NCI-H2107 (cell line): ENCODE measurements at places on chromosomes 6 and 20.

- DNase-seq: no peak
Measured at GRCh38 chr20:21808863-21809664, 103.6 kb downstream of the PAX1 start.

DNA sequence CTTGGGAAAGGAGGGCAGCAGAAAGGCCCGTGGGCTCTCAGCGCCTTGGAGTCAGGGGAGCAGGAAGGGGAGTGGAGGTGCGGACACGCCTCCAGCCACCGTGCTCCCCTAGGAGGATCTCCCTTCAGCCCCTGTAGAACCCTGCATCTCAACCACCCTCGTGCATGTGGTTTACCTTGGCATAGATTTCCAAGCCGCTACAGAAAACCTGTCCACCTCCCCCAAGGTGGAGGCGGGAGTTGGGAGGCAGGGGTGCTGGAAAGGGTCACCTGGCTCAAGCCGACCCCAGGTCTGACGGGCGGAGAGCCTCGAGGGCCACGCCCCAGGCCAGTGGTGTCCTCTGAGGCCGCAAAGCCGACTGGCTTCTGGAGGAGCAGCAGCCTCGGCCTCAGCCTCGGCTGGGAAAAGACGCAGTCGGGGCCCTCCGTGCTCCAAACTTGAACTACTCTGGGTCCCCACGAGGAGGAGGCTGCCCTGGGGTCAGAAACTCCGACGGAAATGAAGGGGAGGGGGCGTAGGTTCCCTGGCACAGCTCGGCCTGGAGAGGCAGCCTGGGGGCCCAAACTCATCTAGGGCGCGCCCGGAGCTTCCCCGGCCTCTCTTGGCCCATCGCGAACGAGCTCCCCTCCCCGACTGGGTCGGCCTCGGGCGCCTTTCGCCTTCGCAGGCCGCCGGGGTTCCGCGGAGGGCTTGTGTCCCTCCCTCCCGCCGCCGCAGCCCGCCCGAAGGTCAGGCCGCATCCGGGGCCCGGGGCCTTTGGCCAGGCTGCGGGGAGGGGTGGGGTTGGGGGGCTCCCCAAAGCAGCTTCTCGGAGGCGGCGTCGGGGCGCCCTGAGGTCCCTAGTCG lies 6.3 kb upstream of the FOXF2 start:
- no peak for DNase-seq

GRCh38 chr6:108622641-108623298 lies 62.1 kb downstream of the FOXO3 start:
- DNase-seq: no peak

DNA sequence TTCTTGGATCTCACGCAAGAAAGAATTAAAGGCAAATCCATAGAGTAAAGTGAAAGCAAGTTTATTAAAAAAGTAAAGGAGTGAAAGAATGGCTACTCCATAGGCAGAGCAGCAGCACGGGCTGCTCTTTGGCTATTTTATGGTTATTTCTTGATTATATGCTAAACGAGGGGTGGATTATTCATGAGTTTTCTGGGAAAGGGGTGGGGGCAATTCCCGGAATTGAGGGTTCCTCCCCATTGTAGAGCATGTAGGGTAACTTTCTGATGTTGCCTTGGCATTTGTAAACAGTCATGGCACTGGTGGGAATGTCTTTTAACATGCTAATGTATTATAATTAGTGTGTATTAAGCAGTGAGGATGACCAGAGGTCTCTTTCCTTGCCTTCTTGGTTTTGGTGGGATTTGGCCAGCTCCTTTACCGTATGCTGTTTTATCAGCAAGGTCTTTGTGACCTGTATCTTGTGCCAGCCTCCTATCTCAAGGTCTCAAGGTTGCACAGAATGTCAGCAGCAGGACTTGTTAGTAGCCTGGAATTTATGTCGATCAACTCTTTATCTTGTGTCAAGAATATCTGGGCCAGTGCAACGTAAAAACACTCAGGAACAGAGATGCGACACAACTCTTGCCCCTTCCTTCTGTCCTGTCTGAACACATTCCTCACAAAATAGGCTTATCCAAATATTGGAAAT lies 931.4 kb downstream of the QKI start:
- no peak for DNase-seq

DNA sequence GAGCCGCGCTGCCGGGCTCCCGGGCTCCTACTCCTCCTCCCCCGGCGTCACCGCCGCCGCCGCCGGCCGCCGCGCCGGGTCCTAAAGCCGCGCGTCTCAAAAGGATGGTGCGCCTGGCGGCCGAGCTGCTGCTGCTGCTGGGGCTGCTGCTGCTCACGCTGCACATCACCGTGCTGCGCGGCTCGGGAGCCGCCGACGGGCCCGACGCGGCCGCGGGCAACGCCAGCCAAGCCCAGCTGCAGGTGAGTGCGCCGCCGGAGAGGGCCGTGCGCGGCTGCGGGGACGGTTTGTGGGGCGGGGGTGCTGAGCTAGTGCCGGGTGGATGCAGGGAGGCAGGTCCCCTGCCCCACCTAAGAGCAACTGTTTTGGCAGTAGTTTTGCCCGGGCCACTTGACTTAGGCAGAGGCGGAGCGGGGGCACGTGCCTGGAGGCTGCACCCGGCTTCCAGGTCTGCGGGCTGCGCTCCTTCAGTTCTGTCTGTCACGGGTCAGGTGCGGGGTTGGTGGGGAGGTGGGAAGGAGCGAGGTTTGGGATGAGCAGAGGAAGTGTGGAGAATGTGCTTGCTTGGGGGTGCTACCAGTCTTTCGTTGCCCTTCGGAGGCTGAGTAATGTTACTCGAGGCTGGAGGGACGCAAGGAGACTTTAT lies 722 bp downstream of the ISM1 start:
- DNase-seq: no peak

DNA sequence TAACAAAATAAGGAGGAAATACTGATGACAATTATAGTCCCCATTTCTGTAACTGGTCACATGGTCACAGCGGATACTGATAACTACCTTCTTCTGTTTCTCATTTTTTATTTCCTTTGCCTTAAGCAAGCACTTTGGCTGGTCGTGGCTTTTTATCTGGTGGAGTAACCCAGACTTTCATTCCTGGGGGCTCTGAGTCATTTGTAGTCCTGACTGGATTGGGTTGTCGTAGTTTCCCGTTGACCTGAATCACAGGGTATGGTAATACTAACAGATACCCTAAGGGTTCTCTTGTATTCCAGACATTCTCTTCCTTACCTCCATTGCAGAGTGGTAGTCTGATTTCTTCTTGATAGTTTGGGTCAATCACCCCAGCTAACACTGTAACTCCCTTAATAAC lies 500.3 kb upstream of the ADGRB3 start:
- DNase-seq: no peak

DNA sequence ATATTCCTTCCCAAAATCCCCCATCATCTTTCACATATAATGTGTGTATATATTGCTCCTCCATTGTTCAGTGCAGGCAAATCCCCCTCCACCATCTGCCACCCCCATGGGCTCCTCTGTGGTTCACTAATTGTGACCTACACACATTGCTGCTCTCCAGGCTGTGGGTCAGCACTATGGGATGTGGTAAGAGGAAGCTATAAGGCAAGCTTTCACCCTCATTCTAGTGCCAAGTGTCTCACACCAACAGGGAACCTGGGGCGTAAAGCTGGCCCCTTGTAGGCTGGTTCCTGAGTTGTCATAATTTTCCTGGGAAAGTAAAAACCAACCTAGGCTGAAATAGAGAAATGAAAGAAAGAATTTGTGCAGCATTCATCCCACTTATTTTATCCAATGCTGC lies 16.8 kb downstream of the FKBP1A start:
- DNase-seq: no peak

DNA sequence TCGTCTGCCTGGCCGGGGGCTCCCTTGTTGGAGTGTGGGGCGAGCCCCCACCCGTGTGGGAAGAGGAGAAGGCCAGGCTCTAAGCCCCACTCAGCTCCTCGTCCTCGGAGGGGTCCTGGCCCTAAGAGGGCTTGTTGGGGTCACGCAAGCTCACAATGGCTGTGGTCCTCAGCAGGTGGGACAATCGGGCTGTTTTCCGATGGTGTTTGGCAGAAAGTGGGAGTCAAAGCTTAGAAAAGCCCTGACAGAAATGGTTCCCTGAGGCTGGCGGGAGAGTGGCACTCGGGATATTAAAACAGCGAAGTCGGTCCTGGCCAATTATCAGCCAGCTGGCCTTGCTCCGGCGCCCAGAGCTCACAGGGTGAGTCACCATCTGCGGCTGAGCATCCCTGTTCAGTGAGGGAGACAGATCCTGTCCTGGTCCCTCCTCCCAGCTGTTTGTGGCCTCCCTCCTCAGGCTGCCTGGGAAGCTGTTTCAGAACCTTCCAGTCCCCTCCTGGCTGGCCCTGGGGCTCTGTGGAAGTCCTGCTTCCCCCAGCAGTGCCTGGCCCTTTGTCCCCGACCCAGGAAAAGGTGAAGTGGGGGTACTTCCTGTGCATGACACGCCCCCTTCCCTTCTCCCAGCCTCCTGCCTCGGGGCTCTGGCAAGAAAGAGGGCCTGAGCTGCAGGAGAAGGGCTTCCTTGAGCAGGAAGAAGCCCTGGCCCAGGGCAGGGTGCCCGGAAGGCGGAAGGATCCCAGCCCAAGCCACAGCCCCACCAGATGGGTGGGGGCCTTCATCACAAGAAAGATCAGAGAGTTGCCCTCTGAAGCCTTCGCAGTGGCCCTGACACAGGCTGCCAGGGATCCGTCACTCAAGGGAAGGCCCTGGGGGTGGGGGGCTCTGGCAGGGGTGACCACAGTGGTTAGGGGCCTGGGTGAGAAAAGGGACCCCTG lies 53.6 kb upstream of the BHLHE23 start:
- DNase-seq: peak; percentile 18

DNA sequence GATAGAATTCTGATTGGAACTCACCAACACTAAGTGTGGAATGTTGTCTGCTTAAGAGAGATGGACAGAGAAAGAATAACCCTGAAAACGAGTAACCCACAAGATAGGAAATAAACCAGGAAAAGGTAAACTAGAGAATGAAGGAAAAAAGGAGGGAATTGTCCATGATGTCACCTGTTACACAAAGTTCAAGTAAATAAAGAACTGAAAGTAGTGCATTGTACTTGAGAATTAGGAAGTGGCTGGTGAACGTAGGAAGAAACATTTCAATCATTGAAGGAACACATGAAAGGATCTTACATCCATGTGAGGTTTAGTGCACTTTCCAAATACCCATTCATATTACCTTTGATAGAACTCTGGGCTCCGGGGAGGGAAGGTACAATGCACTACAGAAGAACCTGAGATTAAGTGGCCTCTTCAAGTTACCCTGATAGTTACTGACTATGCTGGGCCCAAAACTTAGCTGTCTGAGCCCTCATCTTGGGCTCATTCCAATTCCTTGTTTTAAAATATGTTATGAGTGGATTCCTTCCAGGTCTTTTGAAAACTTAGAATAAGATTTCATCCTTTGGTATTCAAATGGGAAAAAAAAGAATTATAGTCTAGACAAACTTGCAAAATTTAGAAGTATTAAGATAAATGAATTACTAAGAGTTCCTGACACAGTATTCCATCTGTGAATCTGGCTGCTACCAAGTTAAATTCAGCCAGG lies 1.1 kb upstream of the STX7 start:
- no peak for DNase-seq

- no peak for DNase-seq
Measured at GRCh38 chr6:151034825-151035781, 169.6 kb downstream of the MTHFD1L start.

- no peak for DNase-seq
Measured at GRCh38 chr6:168949981-168950857, 303.4 kb downstream of the THBS2 start.

GRCh38 chr20:37254114-37254878 lies 7.3 kb downstream of the GHRH start:
- no peak for DNase-seq

DNA sequence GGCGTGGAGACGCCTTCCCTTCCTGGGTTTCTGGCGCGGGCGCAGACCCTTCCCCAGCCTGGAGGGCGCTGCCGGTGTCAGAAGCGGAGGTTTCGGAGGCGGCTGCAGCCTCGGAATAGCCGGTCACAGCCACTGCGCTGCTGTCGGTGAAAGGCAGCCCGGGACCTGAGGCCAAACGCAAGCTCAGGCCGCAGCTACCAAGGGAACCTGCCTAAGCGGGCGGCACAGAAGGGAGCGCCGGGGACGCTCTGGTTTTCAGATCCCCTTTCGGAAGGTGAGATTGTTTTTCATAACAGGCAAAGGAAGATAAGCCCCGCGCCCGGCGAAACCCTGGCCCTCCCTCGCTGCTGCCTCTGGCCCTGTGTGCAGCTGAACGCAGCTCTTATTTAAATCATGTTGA lies 116.5 kb downstream of the FAM120B start:
- DNase-seq: no peak

- no peak for DNase-seq
Measured at GRCh38 chr6:83735461-83735860, 26.6 kb upstream of the SNAP91 start.

GRCh38 chr6:79404677-79405076 lies 132.6 kb downstream of the LCA5 start:
- DNase-seq: no peak

DNA sequence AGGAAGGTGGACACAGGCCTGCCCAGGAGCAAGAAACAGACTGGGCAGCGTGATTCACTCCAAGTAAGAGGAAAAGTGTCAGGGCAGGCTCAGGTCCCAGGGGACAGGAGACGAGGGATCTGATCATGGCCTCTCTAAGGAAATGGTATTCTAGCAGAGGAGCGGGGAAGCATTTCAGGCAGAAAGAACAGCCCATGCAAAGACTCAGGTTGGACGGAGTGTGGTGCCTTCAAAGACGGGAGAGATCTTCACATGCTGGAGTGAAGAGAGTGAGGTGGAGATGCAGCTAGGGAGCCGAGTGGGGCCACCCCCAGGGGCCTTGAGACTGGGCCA lies 161.1 kb downstream of the SYCP2 start:
- DNase-seq: no peak

DNA sequence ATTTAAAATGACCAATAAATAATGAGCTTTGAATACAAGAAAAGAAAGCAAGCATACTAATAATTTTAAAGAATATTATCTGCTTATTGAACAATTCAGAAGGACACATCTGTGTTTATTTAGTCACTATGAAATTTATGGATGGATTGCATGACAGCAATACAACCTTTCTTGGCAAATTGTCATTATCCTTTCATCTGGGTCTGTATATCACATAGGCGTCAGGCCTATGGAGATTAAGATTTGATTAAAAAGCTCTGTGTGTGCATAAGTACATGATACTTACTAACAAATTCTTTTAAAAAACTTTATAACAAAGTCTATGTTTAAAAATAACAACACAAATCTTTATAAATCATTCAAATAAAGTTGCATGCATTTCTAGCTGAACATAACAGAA lies 1394.4 kb downstream of the KHDRBS2 start:
- DNase-seq: no peak

- no peak for DNase-seq
Measured at GRCh38 chr6:160081398-160081797, 40.2 kb upstream of the SLC22A1 start.
